ENCODE measurements at places on chromosomes 1 and 21. TPM values are rescaled to one million over a fixed set of nuclear protein-coding genes. Genes with fewer than 3 reads are reported as not detected.

DNA sequence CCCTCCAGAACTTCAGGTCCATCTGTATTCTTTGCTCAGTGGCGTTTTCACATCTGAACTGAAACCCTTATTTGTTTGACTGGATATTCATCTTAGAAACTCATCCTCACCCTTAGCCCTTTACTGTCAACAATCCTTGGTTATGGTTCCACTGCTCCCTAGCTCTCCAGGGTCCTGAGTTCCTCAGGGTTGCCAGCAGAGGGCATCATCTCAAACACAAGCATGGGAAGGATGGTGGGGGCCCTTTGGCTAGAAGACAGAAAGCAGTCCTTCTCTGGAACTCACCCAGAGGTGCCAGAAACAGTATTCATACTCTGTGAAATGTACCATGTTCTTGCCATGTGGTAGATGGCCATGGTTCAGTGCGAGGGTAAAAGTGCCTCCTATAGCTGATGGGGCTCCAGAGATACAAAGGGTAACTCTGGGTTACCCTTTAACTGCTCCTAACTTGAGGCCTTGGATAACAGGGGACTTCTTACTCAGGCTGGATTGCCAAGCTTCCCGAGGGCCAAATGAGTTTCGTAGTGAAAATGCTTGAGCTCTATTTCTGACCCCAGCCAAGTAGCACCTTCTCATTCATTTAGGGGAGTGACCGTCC, 11.3 kb downstream of the NCSTN start:
- no peaks in the 10 kb centered on the region for H3K4me1 ChIP-seq
- H3K27me3 ChIP-seq, result no peaks in the 10 kb centered on the region
- no peak overlapping the region for H3K27ac ChIP-seq
- H3K4me3 ChIP-seq, result no peak overlapping the region
- DNase-seq, result no peak
- peaks cover 84% of the 10 kb centered on the region for H3K36me3 ChIP-seq

DNA sequence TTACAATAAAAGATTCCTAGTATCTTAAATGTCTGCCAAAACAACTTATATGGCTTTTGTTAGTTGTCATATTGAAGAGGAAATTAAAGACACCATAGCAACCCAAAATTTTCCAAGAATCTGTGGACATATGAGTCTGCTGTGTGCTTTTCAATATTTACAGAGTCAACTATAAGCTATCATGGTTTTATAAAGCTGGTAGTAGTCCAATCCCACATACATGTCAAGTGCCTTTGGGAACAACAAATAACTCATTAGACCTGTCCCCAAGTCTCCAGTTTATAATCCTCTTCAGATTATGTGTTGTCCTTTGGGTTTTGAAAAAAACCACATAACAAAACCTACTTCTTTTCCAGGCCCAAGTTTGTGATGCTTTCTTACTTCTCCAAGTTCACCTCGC, 293.8 kb upstream of the USP25 start:
- no peak overlapping the region for H3K27ac ChIP-seq
- DNase-seq, result no peak
- no peaks in the 10 kb centered on the region for H3K27me3 ChIP-seq
- peaks cover 11% of the 10 kb centered on the region for H3K4me1 ChIP-seq

GRCh38 chr1:238364214-238364892, 473.6 kb upstream of the ZP4 start:
- H3K27ac ChIP-seq, result no peak overlapping the region
- no peaks in the 10 kb centered on the region for H3K4me1 ChIP-seq

DNA sequence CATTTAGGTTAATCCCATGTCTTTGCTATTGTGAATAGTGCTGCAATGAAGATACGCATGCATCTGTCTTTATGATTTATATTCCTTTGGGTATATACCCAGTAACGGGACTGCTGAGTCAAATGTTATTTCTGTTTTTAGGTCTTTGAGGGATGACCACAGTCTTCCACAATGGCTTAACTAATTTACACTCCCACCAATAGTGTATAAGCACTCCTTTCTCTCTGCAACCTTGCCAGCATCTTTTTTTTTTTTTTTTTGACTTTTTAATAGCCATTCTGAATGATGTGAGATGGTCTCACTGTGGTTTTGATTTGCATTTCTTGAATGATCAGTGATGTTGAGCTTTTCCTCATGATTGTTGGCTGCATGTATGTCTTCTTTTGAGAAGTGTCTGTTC, 33.5 kb downstream of the ASH1L start:
- H3K27ac ChIP-seq, result no peak overlapping the region
- no peaks in the 10 kb centered on the region for H3K36me3 ChIP-seq
- no peak overlapping the region for H3K4me3 ChIP-seq
- no peak for DNase-seq

Gene ETS2
- polyA plus RNA-seq, result 83.3 TPM

- no peaks in the 10 kb centered on the region for H3K36me3 ChIP-seq
- H3K4me3 ChIP-seq, result no peak overlapping the region
Measured at GRCh38 chr1:164930241-164930640, 371.3 kb downstream of the PBX1 start.

Data from sigmoid colon (tissue), 7 donors.